ENCODE measurements at places on chromosomes 16 and 17. TPM values are rescaled to one million over a fixed set of nuclear protein-coding genes. Genes with fewer than 3 reads are reported as not detected.

Gene SLC12A3
- total RNA-seq, result not detected

Gene TERB1
- 0.59 TPM for total RNA-seq

Gene TNFRSF17
- total RNA-seq, result not detected

Gene DHX58
- 22.8 TPM for total RNA-seq

Gene EVPL
- 3.9 TPM for total RNA-seq

Gene TNP2
- not detected for total RNA-seq

DNA sequence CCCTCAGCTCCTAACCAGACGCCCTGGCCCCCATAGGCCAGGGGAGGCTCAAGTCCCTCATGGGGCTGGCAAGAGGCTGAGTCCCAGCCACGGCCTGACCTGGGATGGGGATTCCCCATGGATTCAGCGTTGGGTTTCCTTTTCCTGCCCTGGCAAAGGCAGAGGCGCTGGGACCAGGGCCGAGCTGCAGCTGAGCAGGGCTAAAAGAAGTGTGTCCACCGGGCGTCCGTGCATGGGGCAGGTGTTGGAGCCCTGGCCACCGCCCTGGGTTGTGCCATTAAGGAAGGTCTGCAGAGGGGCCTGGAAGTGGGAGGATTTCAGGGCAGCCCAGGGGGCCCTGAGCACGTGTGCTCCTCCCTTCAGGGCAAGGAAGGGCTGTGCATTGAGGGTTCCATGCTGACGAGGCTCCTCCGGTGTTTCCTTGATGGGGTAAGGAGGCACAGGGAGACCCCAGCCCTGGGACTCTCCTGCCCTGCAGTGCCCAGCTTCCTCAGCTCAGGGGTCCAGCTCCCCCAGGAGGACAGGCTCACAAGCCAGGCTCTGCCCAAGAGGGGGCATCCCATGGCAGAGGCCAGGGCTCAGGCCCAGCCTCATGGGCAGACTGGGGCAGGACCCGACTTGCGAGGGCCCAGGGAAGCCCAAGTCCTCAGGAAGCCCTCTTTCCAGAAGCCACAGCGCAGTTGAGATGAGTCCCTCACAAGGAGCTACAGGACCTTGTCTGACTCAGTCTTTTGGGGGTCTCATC is 10.1 kb downstream of the TBC1D26 start:
- no peak for DNase-seq

- DNase-seq, result no peak
Observed at GRCh38 chr17:66809408-66809807, 25.5 kb upstream of the CACNG5 start.

DNA sequence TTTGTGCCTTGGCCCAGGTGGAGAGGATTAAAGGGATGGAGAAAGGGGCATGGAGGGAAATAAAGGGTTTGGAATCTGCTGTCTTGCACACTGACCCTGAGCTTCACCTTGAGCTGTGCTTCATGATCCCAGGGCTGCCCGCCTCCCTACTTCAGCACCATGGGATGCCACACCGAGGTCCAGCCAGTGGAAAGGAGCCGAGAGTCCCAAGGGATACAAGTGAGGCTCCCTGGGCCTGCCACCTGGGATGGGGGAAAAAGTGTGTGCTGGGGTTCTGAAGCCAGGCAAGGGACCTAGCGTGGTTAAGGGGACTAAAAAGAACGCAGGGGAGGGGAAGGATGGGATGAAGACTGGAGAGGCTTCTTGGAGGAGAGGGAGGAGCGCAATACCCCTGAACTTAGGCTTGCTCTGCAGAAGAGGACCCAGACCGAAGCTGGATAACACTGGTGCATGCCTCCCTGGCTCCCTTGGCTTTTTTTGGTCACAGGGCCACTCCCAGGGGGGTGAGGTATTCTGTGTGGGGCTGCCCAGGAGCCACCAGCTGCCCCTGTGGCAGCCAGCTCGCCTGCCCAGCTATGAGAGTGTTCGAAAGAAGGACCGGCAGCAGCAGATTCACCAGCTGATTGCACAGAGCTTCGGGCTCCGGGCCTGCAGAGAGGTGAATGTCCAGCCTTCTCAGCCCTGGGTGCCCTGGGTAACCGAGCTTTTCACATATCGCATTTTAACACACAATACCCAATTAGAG is 7.2 kb downstream of the MRPL27 start:
- DNase-seq, result no peak

DNA sequence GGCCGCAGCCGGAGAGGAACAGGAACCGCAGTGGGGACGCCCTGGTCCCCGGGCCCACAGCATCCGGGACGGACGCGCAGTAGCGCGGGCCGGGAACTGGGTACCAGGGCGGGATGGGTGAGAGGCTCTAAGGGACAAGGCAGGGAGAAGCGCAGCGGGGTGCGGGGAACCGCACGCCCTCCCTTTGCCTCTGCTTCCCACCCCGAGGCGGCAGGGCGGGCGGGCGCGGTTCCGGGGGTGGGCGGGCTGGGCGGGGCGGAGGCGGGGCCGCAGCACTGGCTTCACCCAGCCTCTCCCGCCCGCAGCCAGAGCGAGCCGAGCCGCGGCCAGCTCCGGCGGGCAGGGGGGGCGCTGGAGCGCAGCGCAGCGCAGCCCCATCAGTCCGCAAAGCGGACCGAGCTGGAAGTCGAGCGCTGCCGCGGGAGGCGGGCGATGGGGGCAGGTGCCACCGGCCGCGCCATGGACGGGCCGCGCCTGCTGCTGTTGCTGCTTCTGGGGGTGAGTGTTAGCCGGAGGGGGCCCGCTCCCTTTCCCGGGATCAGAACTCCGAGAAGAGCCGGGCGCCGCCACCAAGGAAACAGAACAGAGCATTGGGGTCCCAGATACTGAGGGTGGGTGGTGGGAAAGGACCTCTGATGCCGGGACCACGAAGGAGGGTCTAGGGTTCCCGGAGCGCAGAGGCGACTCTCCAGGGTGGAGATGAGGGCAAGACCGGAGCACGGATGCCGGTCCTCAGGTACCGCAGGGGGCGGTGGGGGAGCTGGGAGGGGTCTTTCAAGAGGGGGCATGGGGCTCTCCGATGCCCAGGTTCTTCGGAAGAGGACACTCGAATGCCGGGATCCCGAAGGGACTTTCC is at the start of gene NGFR:
NGFR (plus strand) TSS at position 308 of the 856 bp plus-strand sequence; CDS start at position 433, 125 bp downstream.
- DNase-seq, result no peak

DNA sequence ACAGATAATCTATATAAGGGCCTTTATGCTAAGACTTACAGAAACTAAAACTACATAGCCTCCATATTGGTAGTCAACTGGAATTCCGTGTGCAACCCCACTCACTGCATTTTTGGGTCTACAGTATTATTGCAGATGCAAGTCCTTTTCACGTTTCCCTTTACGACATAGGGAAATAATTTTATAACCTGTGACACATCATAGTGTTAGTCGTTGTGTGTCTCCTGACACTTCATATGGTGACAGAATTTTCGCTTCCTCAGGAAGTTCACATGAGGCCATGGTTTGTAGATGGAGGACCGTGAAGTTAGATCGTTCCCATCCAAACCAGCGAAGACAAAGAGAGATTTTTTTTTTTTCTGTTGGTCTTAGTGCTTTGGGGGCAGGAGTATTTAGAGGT is 15.7 kb upstream of the MRC2 start:
- no peak for DNase-seq

- DNase-seq, result no peak
Observed at GRCh38 chr16:55030944-55031343, 100.3 kb downstream of the IRX5 start.
